ENCODE measurements at places on chromosomes 5 and 9. TPM values are rescaled to one million over a fixed set of nuclear protein-coding genes. Genes with fewer than 3 reads are reported as not detected.

The THOC3 gene
- 8.6 TPM for total RNA-seq

The IQGAP2 gene
- 1.5 TPM for total RNA-seq

The SLC12A7 gene
- 2.7 TPM for total RNA-seq

The PCDHB2 gene
- 1.7 TPM for total RNA-seq

The HTR1A gene
- not detected for total RNA-seq

The SGCD gene
- 8.2 TPM for total RNA-seq

The CNTFR gene
- total RNA-seq, result 146 TPM

The PCDHGA8 gene
- total RNA-seq, result 1.8 TPM

The C5orf34 gene
- total RNA-seq, result 0.20 TPM

The SPATA31A6 gene
- total RNA-seq, result not detected

The C5orf63 gene
- total RNA-seq, result 2.1 TPM

The CNTNAP3 gene
- total RNA-seq, result 0.29 TPM

The TYRP1 gene
- 1.4 TPM for total RNA-seq

GRCh38 chr9:31588756-31589155 lies 795.7 kb upstream of the ACO1 start:
- no peak for DNase-seq

DNA sequence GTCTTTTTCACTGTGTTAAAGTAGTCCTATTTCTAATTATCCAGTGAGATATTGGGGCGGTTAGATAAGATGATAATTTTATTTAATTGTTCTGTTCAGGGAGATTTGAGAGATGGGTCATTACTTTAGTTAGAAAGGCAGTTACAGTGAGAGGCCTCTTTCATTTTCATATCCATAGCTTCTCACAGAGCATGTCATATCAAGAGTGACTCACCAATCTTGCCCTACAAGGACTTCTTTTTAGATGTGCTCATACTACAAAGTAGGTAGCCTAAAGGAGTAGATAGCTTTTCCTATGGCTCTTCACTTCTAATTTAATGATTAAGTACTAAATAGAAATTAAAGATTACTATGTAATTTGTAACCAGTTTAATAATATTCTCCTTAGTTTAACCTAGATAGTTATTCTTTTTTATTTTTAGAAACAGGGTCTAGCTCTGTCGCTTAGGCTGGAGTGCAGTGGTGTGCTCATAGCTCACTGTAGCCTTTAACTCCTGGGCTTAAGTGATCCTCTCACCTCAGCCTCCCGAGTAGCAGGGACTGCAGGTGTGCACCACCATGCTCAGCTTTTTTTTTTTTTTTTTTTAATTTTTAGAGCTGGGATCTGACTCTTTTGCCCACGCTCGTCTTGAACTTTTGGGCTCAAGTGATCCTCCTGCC lies 71.0 kb downstream of the FER start:
- no peak for DNase-seq

GRCh38 chr9:37432020-37432419 lies 9.5 kb downstream of the GRHPR start:
- no peak for DNase-seq

DNA sequence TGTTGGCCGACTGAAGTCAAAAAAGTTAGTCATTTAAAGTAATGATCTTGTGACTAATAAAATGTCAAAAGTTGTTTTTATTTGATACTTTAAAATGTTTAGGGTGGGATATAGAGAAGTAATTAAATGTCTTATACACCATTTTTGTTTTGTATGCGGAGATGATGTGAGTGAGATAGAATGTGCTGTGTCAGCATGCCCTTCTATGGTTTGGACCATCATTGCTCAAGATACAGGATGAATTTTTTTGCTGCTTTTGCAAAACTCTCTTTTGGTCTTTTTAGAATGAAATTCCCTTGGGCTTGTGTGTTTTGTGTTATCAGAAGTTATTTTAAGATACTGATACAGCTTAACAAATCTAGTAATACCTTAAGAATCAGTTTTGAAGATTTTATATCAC lies 12.5 kb downstream of the SRFBP1 start:
- no peak for DNase-seq

DNA sequence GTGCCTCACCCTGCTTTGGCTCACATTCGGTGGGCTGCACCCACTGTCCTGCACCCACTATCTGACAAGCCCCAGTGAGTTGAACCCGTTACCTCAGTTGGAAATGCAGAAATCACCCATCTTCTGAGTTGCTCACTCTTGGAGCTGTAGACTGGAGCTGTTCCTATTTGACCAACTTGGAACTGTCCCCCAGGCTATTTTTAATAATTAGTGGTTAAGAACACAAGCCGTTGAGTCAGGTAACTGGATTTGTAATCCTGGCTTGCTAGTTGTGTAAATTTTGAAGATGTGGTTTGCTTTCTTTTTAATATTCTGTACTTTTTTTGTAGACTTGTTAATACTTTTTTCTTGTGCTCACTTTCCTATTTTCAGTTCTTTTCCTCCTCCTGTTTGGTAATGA lies 81.2 kb downstream of the CNTLN start:
- DNase-seq, result no peak

DNA sequence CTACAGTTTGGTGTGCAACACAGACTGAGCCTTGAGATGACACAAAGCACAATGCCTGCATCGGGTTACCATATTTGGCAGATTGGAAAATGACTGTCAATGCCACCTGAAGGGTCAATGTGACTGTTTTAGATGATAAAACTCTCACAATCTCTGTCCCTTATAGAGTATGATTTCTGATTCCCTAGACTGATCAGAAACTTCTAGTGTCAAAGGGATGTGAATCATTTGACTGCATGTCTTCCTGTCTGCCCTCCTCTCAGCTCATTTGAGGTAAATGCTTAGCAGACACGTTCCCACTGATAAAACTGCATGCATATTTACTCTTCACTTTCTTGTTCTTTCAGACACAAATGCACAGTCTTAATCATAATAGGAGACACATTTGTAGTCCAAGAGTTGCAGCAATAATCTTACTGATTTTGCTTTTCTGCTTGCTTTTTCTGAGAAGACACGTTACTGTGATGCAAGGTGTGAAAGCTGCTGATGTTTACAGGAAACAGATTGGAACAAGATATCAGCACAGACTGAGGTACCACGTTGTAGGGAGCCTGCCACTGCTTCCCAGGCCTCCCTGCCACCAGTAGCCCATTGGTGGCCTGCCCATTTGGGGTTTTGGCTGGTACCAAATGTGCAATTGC lies 77.8 kb downstream of the GCNT4 start:
- DNase-seq, result no peak

DNA sequence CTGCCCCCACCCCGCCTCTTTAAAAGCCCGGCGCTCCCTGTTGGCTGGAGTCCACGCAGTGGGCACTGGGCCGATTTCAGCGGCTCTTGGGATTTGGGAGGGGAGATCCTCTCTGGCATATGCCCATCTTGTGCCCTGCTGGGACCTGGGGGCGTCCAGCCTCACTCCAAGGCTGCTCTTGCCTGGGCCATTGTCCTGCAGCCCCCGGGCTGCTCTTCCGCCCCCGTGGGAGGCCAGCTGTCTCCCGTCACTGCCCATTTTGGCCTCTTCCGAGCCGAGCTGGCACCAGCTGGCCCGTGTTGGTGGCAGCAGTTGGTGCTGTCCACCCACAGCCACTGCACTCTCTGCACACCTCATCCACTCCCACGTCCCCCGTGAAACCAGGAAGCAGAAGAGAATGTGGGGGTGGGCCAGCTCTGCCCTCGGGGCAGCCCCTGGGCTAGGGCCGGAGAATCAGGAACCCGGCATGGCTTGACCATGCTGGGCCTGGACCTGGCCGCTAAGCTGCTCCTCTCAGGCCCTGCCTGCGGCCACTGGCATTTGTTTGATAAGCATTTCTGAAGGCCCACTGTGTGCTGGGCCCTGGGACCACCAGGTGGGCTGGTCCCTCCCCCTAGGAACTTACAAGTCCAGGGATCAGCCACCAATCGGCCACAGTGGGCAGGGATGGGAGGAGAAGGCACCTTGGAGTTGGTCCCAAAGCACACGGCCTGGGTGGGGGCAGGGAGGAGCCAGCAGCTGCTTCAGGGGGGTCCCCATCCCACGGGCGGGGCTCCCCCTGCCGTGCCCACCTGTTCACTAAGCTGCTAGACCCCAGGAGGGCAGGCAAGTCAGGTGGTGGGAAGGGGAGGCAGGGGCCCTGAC lies 2.2 kb downstream of the C8G start:
- DNase-seq, result no peak

GRCh38 chr5:151793358-151793757 lies 21.6 kb downstream of the G3BP1 start:
- DNase-seq, result no peak

DNA sequence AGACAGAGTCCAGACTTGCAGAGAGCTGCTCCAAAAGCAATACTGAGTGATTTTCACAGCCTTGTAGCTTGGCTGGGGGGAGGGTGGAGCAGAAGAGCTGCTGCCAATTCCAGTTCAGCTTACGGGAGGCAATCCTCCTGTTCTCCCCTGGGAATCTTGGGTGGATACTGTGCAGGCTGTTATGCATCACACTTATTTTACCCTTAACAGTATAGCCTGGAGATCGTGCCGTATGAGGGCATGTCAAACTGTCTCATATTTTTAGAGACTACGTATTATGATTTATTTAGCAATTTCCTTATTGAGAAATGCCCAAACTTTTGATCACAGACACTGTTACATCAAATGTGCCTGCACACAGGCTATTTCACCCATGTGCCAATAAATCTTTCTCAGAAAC lies 85.2 kb downstream of the BASP1 start:
- no peak for DNase-seq

- no peak for DNase-seq
These were observed 32.6 kb upstream of the PRRC2B start for GRCh38 chr9:131361202-131361833.

DNA sequence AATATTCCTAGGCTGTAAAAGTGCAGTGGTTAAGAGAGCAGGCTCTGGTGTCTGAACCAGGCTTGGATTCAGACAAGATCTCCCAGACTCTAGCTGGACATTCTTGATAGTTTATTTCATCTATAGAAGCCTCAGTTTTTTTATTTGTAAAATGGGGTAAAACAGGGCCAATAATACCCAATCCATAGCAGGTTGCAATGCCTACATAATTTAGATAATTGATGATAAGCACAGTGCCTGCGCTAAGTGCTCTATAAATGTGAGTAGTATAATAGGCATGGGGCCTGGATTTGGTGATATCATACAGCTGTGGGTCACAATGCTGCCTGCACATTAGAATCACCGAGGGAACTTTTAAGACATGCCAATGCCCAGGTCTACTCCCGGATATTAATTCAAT lies 603.5 kb downstream of the ISL1 start:
- DNase-seq, result no peak

DNA sequence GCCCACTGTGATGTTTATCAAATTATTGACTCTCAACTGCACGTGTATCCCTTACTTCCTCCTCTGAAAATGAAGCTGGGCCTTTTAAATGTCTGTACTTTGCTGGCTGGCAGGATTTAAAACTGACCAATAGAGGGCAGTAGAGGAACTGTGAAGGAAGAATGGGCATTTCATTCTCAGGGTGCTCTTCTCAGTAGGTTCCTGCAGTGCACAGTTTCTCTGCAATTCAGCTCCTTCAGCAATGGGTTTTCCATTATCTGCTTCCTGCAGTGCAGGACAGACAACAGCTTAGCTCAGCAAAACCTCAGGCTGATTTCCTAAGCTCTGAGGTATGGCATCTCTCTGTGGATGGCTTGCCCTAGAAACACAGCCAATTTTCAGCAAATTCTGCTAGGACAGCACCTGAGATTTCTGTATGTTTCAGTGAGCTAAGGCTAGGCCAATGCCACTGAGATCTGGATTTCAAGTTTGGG lies 298.4 kb upstream of the PRDM9 start:
- DNase-seq, result no peak

DNA sequence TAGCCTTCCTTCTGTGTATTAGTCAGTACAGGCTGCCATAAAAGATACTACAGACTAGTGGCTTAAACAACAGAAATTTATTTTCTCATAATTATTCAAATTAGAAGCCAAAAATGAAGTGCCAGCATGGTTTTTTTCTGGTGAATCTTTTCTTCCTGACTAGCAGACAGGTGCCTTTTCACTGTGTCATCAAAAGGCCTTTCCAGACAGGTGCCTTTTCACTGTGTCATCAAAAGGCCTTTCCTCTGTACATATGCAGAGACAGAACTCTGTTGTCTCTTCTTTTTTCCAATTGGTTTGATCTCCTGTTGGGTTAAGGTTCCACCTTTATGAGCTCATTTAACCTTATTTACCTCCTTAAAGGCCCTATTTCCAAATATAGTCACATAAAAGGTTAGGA lies 599.9 kb downstream of the ISL1 start:
- DNase-seq, result no peak

- no peak for DNase-seq
These were observed 296.3 kb downstream of the KCNN2 start for GRCh38 chr5:114658194-114658593.

DNA sequence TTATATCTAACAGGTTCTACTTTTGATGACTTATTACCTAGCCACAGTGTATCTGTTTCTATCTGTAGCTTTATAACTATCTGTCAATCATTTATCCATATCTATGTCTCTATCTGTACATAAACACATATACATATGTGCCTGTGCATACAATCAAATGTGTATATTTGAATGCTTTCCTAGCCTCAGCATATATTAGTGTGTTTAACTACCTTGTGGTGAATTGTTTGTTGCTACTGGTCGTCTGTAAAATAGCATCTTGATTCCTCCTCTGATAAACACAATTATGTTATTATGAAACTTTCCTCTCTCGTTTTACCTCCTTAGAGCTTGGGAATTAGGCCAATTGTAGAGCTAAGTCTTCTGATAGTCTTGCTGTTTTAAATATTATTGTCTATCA lies 44.4 kb downstream of the PARP8 start:
- DNase-seq, result no peak

GRCh38 chr5:156879665-156880285 lies 29.7 kb downstream of the PPP1R2B start:
- no peak for DNase-seq

DNA sequence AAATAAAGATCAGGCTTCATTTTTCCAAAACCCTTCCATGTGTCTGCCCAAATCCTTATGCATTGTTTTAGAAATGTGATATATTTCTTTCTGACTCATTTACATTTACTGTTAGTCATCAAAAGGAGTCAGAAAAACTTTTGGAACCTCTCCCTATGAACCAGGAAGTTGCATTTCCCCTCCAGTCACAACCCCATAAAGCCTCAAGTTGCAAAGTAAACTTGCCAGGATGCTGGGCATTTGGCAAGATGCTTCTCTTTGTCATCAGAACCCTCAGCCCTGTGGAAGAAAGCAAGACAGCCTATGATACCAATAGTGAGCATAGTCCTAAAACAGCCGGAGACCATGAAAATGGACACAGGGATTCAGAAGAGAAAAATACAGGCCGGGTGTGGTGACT lies 84.2 kb downstream of the MUSK start:
- no peak for DNase-seq

- DNase-seq, result no peak
These were observed 479.5 kb downstream of the TAF11L14 start for GRCh38 chr5:18113721-18114120.

GRCh38 chr5:103211576-103212561 lies 46.7 kb upstream of the MACIR start:
- no peak for DNase-seq

DNA sequence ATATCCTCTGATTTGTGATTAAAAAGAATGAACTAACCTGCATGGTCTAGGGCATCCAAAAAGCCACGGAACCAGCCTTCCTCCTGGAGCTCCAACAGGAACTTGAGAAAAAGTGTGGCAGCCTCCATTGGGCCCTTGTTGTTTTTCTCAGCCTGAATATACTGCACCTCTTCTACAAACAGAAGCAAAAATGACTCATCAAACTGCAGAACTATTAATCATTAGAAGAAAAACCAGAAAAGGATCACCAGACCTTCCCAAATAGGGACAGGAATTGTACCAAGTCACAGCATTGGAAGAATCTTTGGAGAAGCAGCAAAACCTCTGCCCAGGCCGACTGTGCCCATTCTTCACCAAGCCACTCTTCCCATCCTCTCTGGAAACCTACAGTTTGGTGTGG lies 25.2 kb downstream of the RIGI start:
- no peak for DNase-seq

Data from gastrocnemius medialis (tissue), 4 donors.